Daoy (cell line): ENCODE measurements at places on chromosomes 5 and 9.

DNA sequence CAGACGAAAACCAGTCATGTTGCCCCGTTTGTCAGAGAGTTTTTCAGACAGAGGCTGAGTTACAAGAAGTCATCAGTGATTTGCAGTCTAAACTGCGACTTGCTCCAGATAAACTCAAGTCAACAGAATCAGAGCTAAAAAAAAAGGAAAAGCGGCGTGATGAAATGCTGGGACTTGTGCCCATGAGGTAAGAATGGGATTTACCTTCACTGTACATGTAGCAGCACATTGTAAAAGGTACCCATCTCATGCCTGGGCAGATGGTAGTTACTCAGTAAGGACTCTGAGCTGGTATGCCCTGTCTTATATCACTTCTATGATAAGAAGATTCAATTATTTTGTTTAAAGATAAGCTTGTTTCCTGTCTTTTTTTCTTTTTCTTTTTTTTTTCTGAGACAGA, 38.8 kb downstream of the RAD50 start:
- no peak for DNase-seq

DNA sequence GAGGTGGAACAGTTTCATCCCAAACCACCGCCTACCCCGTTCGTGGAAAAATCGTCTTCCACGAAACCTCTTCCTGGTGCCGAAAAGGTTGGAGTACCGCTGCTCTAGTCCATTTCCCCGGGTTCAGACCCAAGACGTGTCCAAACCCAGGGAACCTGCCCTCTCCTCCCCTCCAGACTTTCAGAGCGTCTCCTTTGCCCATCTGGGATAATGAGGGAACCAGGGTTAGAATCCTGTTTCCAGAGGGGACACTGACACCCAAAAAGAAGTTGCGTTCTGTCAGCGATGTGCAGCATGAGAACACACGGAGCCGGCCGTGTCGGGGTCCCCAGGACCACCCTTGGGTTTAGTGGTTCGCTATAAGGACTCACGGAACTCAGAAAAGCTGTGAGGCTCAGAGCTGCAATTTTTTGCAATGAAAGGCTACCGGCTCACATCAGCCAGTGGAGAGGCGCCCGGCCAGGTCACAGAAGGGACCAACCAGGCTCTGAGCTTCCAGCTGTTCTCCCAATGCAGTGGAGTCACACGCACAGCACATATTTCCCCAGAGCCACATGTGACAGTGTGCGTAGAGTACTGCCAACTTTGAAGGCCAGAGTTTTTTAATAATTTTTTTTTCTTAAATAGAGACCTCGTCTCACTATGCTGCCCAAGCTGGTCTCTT, 19.4 kb downstream of the LAMC3 start:
- no peak for DNase-seq

GRCh38 chr9:3323714-3324113, 202.1 kb downstream of the RFX3 start:
- no peak for DNase-seq

GRCh38 chr5:23013395-23013998, 160.4 kb upstream of the CDH12 start:
- no peak for DNase-seq

DNA sequence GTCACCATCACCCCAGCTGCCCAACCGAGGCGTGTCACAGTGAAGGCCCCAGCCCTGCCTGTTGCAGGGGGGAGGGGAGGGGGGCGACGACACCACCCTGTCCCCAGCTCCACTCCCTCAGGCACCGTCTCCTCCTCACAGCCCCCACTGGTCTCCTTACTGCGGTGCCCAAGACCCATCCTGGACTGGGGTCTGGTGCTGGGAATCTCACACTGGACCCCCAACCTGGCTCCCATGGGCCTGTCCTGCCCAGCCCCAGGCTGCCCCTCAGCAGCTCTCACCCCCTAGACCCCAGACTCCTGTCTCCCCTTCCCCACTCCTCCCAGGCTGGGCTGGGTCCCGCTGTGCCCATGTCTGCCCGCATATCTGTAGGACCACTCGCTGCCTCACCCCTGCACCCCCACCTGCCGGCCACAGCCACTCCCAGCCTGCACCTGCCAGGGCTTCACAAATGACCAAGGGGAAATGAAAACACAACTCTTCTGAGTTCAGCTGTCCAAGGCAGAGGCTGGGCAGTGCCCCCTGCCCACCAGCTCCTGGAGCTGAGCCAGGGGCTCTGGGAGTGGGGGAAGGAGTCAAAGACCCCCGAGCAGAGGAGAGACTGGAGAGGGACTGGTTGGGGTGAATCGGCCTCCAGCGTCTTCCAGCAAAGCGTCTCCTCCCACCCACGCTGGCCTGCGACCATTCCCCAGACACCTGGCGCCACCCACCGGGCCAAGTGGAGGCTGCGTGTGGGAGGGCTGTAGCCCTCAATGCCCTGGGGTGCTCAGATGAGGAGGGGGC, 32.6 kb upstream of the EGFL7 start:
- DNase-seq: peak; percentile 63

DNA sequence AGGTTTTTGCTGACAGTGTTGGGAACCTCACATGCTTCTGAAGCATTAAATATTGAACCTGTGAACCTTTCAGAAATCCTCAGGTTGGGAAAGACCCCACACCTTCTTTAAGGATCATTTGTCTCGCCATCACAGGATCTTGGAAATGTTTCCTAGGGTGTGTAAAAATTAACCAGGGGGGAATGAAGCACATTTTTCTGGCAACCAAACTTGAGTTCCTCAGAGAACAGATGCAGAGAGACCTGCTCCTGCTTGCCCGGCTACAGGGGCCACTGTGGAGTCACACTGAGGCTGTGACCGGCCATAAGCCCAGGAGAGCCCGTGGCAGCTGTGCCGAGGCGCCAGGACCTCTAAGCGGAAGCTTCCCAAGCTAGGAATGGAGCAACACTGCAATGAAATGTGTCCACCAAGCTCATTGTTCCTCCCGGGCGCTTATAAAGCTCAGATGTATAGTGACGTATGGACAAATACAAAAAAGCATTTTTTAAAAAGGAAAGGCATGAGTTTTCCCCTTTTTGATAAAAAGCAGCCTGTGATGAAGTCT, 7.7 kb downstream of the CXCL14 start:
- no peak for DNase-seq

DNA sequence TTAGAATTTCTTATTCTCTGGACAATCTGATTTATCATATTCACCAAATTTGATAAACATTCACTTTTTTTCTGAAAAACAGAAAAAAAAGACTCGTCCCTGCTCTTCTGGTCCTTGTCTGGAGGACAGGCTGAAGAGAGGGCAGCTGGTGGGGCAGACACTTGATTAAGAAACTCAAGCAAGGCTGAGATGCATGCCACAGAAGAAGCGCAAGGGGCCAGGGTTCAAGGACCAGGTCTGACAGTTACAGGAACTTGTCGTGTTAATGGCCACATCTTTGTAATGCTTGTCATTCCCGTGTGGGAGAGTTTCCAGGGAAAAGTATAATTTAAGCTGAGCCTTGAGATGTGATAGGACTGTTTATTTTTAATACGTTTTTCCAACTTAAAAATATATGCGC, 40.6 kb upstream of the SHB start:
- DNase-seq: no peak

DNA sequence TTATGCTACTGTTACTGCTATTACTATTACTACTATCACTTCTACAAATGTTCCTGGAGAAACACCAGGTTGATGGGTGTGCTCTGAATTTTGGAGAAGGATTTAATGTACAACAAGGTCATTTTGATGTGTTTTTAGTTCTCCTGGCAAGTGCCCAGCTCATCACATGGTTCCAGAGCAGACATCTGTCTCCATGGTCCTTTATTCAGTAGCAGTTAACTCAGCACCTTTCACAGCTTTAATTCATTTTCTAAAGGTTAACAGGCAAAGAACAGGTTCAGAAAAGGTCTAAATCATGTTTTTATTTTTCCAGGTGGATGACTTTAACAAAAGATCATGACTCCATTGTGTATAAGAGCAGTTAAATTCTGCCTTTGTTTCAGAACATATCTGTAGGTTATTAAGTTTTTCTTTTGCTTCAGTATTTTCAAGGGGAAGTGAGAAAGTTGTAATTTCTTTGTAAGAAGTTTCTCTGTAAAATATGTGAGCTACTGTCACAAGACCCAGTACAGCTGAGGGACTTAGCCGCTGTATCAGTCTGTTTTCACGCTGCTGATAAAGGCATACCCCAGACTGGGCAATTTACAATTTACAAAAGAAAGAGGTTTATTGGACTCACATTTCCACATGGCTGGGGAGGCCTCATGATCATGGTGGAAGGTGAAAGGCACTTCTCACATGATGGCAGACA, 41.9 kb downstream of the MTRR start:
- no peak for DNase-seq

GRCh38 chr5:126464016-126464415, 40.8 kb downstream of the GRAMD2B start:
- no peak for DNase-seq

DNA sequence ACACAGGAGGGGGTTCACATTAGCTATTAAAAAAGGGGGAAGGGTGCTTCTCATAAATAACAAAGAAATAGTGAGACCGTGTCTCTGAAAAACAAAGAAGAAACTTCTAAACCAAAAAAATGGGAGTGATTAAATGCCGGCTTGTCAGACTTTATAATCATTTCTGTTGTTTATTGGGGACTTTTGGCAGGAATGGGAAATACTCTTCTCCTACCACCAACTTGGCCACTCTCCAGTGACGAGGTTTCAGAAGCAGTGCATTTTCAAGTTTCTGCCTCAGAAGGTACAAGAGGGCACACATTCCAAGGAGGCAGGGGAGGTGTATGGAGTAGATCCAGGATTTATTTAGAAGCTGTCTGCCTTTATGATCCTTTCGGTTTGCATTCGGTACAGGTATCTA, 46.2 kb downstream of the LIX1 start:
- DNase-seq: no peak

DNA sequence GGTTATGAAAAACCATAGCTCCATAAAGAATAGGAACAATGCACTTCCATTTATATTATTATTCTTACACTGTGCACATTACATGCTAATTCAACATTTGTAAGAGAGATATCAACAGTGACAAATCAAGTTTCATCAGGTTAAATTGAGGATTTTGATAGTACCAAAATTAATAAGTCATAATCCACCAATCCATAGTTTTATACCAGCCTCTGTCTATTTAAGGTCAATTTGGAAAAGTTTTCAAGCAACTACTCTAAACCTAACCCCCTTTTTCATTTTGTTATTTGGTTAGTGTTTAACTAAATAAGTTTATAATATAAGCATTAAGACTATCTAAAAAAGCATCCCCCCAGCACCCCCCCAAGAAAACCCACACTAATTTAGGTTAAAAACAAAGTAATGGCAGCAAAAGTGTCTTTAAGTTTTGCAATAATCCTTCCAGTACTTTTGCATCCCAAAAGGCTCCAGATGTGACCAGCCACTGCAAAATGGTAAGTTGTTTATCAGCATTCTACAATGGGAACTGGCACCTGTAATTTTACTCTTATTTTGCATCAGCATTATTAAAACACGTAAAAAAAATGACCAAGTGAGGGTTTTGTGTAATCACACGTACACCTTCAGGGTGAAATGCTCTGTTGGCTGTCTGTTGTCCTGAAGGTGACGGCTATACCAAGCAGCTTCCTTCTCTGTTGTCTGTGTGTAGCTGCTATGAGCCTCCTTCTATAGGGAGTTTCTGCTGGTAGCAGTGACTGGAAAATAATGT, 36.8 kb upstream of the SSBP2 start:
- DNase-seq: no peak

DNA sequence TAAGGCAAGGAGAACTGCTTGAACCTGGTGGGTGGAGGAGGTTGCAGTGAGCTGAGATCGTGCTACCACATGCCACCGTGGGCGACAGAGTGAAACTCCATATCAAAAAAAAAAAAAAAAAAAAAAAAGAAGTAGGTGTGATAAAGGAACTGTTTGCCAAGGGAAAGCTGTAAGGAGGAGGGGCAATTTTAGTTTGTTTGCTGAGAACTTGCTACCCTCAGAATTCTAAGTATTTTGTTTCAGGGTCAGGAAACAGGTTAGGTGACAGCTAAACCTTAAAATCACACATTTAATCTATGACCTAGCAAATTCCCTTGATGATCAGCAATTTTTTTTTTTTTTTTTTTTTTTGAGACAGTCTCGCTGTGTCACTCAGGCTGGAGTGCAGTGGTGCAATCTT, 7.2 kb upstream of the ARRDC3 start:
- no peak for DNase-seq

DNA sequence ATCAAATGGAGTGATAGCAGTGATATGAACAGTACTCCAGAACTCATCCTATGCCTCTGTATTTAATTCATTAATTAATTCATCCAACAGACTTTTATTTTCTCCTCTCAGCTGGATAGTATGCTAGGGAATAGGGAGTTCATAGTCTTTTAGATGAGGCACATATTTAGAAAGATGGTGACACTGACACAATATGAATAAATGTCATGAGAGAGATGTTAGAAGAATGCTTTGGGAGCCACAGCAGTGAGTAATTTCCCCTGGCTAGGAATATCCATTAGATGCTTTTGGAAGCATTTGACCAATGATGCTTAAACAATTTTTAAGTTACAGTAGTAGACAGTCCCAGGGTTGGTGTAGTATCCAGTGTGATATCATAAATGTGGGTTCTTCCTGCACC, 428.7 kb upstream of the SGCD start:
- no peak for DNase-seq

- DNase-seq: no peak
These were observed 106.5 kb downstream of the FANCC start for GRCh38 chr9:95211028-95211427.

GRCh38 chr5:135445306-135445985, 1.7 kb downstream of the DCANP1 start:
- DNase-seq: no peak

- no peak for DNase-seq
These were observed 27.6 kb upstream of the CXCL14 start for GRCh38 chr5:135606431-135606830.

DNA sequence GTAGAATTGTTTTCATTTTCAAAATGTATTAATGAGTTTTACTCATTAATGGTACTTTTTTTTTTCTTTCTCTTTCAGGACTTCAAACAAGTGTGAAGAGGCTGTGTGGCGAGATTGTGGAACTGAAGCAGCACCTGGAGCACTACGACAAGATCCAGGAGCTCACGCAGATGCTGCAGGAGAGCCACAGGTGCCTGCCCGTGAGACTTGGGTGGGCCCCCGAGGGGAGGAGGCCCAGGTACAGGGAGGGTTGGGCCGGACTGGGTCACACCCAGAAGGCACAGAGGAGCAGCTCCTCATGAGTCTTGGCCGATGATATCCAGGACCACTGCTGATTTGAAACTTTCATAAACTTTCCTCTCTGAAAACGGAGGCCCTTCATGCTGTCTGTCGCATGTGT, 35.6 kb downstream of the CEP72 start:
- DNase-seq: no peak

- no peak for DNase-seq
These were observed 28.5 kb downstream of the GSN start for GRCh38 chr9:121296213-121297127.

DNA sequence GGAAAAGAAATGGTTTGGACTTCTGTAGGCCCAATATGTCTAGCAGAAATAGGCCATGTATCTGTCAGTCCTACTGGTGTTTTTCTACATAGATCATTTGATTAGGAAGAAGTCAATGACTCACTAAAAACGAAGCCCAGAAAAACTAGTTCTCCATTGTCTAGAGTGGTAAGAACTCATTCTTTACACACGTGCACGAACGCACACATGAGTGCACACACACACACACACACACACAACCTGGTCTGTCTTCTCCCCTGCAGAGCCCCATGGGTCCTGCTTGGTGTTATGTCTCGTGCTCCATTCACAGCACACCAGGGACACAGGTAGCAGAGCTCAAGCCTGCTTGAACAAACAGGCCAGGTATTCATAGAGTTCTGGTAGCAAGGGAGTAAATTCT, 14.9 kb upstream of the FCN1 start:
- no peak for DNase-seq

GRCh38 chr5:158011422-158011821, 152.5 kb upstream of the CLINT1 start:
- no peak for DNase-seq

GRCh38 chr5:1788828-1789227, 10.8 kb downstream of the MRPL36 start:
- no peak for DNase-seq
